Right renal pelvis (tissue), 4 donors: ENCODE measurements at places on chromosomes 6 and 20. TPM values are rescaled to one million over a fixed set of nuclear protein-coding genes. Genes with fewer than 3 reads are reported as not detected.

DNA sequence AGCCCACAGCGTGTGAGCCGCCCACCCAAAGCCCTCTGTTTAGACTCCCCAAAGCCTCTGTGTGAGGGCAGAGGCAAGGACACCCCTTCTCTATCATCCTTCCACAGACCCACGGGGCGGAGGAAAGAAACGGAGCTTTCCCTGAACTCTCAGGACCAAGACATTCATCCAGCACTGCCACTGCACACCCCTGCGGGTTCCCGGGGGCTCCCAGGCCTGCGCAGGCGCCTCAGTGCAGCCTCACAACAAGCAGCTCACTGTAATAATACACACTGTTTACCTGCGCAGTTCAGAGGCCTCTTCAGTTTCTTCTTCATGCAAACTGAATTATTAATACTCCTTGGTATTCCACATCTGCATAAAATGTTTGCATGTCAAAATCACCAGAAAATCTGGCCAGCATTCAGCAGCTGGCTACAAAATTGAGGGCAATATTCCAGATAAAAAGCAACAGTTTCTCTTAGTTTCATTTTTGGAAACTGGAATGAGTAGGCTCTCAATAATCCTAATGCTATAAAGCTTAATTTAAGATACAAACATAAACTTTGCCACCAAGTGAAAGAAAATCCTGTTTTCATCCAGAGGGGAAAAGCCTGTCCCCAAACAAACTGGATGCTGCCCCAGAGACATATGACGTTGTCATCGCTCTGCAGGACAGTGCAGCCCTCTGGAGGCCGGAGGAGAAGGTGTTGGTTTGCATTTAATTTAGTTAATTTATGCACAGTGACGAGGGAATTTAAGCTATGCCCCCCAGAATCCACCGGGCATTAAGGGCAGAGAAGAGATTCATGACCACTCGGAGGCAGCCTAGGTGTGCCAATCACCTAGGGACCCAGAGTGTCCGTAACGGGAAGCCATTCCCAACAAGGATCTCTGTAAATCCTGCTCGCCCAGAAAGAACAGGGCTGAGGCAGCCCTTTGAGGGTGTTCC is 45.3 kb downstream of the NINL start:
- DNase-seq: no peak

GRCh38 chr6:170130771-170131241 is 160.1 kb downstream of the DLL1 start:
- DNase-seq: no peak

GLP1R gene
- 0.92 TPM for polyA plus RNA-seq

GRCh38 chr20:19973961-19974629 is 43.1 kb upstream of the NAA20 start:
- no peak for DNase-seq

GRCh38 chr20:19658137-19658536 is 99.9 kb upstream of the RIN2 start:
- DNase-seq: no peak

GRCh38 chr20:4081421-4081820 is 66.1 kb upstream of the RNF24 start:
- no peak for DNase-seq

- DNase-seq: no peak
These were observed 74.9 kb downstream of the ZDHHC14 start for GRCh38 chr6:157455731-157456523.

C6orf141 gene
- 0.57 TPM for polyA plus RNA-seq

GRCh38 chr20:41390889-41391288 is 24.3 kb upstream of the EMILIN3 start:
- no peak for DNase-seq

DNA sequence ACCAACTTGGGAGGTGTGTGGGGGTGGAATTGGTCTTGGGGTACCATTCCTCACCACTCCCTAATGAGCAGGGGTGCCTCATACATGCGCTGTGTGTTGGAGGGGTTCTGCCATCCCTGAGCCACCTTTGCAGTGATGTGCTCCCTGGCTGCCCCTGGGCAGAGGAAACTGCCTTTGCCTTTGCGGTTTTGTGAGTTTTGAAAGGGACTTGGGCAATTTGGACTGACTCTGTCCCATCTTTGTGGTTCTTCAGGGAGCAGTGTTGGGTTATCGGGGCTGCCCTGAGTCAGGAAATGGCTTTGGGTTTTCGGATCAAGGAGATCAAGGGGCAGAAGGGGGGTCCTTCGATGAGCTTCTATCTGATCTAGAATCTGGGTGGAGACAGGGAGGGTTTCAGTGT is 3.9 kb upstream of the PHACTR3 start:
- no peak for DNase-seq

DNA sequence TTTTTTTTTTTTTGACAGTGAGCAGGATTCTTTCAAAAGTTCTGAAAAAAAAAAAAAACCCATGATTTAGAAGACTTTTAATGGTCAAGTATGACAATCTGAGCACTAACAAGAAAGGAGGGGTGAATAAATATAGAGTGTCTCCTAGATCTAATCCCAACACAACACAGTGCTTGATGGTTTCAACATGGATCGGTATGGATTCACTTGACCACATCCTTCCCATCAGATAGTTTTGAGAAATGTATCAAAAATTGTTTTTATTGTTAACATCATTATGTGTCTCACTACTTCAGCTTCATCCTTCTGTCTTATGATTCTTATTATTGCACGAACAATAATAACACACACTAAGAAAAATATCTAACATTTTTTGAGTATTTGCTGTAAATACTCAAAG is 21.0 kb downstream of the KIF13A start:
- no peak for DNase-seq

DNA sequence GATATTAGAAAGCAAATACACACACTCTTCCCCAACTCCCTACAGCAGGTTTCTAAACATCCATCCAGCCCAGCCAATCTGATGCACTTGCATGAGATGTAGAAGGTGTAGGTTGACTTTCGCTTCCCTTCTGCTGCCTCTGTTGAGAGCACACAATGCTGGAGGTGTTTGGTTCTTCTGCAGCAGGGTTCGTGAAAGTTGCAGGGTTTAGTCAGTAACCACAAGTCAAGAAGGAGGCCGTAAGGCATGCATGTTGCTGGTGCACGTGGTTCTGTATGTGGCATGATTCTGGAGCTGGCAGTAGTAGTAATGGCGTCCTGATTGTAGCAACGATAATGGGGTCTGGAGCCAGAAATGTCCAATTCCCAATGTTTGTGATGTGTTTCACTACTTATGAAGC is 53.0 kb downstream of the DEK start:
- DNase-seq: no peak

ATP6V1G2 gene
- polyA plus RNA-seq: 7.8 TPM

DNA sequence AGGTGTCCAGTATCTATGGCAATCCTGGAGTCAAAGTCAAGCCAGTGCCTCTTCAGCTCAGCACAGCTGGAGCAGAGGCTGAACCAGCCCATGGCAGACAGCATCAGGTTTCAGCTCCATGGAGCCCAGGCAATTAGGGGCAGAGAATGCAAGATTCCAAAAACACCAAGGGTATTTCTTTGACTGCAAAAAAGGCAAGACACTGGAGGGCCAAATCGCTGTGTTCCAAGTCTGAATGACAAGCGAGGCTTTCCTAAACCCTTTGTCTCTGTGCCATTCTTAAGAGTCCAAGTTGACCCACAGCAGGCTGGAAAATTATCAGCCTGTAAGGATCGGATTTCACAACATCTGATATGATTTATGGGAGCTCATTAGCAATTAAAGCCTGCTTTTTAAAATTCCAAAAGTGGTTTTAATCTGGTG is 49.7 kb upstream of the TGM3 start:
- no peak for DNase-seq

DNA sequence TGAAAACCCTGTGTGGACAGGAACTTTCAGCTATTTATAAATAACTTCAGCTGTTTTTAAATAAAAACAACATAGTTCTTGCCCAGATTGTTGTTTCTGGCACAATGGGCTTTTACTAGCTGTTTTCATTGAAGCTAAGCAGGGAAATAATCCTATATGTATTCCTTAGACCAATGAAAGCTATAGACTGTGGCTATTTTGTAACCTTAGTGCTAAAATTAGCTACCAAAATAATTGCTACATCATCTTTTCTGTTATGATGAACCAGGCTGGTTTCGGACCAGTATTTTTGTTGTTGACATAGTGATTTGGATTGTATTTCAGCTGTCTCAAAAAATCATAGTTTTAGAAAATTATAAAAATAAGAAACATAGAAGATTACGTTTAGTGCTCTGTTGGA is 13.7 kb downstream of the PHF3 start:
- no peak for DNase-seq

ZDHHC14 gene
- polyA plus RNA-seq: 20.1 TPM

- DNase-seq: no peak
These were observed 695.1 kb upstream of the CITED2 start for GRCh38 chr6:140069576-140069975.

NKX2-4 gene
- polyA plus RNA-seq: not detected

DNA sequence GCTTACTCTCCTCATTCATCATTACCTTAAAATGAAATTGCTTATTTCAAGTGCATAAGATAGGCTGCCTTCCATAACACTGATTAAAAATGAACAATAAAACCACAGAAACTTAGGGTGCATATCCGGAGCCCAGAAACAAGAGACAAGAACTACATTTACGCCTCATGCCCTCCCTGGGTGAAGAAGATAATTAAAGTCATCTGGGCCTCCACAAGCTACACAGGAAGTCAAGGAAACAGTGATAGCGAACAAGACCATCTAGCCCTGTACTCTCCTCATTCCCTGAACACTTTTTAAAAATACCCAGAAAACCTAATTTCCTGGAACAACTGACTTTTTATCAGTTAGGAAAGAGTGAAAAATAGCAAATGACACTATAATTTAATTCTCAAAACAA is 6.3 kb downstream of the SOD2 start:
- DNase-seq: no peak

DNA sequence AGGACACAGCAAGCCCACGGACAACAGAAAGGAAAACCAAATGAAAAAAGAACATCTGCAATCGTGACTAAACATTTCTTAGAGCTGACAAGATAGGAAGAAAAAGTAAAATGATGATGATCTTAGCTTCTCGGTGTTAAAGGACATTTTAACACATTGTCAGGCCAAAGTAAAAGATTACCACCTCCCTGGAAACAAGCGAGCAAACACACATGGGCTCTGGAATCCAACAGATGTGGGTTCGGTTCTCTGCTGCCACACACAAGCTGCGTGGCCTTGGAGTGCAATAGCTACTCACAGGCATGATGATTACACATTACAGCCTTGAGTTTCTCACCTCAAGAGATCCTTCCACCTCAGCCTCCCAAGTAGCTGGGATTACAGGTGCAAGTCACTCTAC is 7.5 kb upstream of the AAR2 start:
- DNase-seq: no peak

DNA sequence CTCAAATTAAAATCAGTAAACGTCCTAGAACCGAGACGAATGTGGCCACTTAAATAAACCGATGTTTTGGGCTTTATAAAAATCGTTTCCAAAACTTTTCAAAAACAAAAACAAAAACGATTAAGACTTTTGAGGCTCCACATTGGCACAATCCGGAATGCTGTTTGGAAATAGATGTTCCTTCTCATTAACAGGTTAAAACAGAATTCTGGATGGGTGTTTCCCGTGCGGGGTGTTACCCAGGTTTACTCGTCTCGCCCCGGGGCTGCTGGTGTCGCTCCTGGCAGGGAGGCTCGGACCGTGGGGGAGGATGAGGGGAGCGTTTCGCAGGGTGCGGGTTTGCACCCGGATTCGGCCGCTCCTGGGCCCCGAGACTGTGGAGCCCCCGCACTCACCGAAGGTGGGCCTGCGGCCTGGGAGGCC is 1.2 kb downstream of the GATA5 start:
- no peak for DNase-seq

KCNK16 gene
- polyA plus RNA-seq: not detected

LY6G6D gene
- 0.82 TPM for polyA plus RNA-seq

DNA sequence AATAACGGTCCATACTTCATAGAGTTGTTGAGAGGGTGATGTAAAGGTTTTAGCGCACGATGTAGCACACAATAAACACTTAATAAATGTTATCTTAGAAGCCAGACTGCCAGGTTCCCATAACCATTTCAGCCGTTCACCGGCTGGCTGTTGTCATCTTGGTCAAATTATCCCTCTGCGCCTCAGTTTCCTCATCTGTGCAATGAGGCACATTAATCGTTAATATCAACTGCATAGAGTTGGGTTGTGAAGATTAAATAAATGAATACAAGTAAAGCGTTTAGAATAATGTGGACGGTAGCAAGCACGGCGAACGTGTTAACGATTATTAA is 432 bp upstream of the PSMF1 start:
- no peak for DNase-seq

CLIC1 gene
- polyA plus RNA-seq: 327 TPM

COL20A1 gene
- 0.68 TPM for polyA plus RNA-seq

ILRUN gene
- polyA plus RNA-seq: 53.0 TPM

DNA sequence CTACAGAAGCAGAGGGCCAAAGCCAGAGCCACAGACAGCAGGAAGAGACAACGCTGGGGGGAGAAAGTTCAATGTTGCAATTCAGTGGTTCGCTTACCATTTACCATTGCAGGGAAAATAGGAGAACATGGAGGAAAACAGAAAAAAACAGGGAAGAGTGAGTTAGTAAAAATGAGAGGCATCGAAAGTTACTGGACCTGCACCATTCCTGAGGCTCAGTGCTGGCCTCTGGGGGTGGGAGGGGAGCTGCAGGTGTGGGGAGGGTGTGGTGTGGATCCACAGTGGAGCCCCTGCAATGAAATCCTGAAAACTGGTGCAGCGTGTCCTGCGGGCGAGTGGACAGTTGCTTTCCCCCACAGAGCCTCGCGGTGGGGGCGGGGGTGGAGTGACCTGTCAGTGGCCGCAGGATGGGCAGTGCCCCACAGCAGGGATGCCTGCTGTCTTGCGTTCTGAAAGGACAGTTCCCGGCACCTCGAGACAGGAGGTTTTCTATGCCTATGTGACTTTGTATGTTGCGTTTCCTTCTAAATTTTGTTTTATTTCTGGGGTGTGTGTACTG is 5.7 kb downstream of the TMEM181 start:
- DNase-seq: no peak

DNA sequence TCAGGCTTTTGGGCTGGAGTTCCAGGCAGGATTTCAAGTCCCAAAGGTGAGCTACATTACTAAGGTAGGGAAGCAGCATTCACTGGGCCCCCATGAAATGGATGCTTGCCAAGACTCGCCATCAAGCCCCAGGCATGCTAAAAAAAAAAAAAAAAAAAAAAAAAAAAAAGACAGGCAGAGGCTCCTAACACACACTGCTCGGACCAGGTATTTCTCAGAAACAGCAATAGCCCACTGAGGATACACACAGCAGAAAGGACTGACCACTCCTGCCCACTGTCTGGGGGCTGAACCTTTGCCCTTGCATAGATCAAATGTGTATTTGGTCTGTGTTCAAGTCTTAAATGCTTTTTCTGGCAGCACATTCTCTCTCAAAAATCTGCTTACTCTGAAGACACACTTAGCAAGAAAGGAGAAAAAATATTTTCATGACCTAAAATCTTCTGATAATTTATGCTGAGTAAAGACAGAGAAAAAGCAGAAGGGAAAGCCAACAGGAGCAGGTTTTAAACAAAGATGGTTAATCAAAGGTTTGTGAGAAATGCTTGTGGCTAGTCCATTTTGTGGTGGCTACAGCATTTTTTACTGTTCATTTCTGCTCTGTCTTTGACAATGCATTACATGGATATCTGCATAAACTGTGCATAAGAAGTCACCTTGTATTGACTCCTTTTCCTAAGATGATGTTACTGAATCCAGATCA is 37.9 kb upstream of the BEND6 start:
- no peak for DNase-seq

TMEM14A gene
- polyA plus RNA-seq: 56.4 TPM

- no peak for DNase-seq
These were observed 347.0 kb downstream of the RNGTT start for GRCh38 chr6:88616380-88616779.
